ENCODE measurements at places on chromosomes 3 and 15.

DNA sequence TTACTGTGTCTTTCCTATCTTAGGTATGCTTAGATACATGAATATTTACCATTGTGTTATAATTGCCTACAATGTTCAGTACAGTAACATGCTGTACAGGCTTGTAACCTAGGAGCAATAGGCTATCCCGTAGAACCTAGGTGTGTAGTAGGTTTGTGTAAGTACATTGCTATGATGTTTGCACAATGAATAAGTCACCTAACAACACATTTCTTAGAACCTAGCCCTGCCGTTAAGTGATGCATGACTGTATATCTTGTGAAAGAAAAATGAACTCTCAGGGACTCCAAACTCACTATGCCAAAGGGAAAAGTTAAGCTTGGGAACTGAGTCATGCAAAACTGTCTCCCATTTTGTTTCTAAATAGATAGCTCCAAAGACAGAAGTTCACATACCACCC, 91.5 kb upstream of the ACP3 start:
- no peak for DNase-seq

DNA sequence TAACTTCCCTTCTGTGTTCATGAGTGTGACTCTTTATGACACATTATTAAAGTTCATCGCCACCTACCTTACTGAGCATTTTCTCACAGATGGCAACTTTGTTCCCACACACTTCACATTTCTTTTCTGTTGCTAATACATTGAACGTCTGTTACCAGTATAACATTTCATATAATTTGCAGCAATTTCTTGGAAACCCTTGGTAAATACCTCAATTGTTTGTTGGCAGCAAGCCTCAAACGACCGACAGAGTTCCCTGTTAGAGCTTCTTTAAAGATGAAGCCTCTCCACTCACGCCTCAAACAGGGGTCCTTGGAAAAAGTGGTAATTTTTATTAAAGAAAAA, 3.2 kb upstream of the CHSY1 start:
- DNase-seq = no peak

- no peak for DNase-seq
Observed at GRCh38 chr3:95134693-95135413, 1072.0 kb downstream of the NSUN3 start.

GRCh38 chr3:27639271-27639670, 82.9 kb downstream of the EOMES start:
- DNase-seq = no peak

DNA sequence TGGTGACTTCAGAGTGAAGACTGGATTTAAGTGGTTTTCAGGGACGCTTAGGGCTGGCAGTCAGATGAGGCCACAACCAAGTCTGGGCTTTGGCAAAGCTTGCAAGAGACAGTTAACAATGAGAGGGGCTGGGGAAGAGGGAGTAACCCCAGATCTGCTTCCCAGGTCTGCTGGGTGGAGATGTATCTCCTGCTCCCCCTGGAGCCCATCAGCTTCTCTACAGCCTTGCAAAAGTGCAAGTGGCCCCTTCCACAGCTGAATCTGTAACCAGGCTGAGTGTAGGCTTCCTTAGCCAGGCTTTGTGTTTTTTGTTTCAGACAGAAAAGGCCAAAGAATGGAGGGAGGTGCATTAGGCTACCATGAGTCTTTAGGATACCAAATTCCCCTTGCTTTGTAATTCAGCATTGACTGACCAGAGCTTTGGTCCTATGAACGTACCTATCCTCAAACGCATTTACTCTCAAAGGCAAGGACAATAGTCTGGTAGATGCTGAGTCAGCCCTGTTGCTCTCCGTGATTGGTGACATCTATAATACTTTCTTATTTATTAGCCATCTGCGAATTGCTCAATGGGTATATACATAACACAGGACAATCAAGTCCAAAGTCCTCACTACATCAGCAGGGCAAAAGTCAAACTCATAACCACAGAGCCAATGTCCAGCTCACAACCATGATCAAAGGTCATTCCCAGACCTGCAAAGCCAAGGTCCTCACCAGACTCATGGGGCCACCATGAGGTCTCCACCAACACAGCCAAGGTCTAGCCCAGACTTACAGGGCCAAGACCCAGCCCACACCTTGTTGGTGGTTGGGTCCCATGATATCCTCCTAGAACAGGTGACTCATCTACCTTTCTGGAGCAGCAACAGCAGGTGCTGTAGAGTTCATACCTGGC, 17.1 kb downstream of the CCDC13 start:
- no peak for DNase-seq

Data from activated CD4-positive, CD25-positive, alpha-beta regulatory T cell (primary cell).